CD4-positive, alpha-beta T cell treated with Interleukin-17A for 1 hour (primary cell): ENCODE measurements at places on chromosomes 11 and 22.
A peak's percentile ranks its signal among the peaks of the same experiment; 100 is the strongest.

DNA sequence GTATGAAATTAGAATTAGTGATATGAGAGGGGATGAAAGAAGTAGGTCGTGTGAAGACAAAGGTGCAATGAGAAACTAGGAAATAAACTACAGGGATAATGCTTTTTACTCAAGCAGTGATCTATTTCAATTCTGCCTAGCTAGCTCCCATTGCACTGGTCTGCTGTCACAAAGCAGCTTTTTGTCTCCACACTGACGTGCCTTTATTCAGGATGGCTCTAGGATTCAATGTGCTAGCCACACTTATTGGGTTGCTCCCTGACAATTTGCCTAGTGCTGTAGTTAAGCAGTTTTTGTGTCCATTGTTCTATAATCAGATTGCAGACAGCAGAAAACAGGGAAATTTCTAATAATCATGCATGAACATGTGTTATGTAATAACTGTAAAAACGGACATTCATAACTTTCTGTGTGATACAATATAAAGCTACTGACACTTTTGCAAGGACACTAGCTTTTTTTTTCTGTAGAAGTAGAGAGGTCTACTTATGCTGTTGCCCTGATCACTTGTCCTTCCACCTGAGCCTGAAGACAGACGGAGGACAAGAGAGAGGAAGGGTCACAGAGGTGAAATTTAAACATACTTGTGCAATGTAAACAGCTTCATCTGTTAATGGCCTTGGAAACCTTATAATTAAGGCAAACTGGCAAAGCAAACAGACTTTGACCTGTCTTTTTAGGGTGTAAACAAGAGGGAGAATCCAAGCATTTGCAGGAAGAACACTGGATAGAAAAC, 269.6 kb downstream of the LRRC4C start:
- no peak for DNase-seq

DNA sequence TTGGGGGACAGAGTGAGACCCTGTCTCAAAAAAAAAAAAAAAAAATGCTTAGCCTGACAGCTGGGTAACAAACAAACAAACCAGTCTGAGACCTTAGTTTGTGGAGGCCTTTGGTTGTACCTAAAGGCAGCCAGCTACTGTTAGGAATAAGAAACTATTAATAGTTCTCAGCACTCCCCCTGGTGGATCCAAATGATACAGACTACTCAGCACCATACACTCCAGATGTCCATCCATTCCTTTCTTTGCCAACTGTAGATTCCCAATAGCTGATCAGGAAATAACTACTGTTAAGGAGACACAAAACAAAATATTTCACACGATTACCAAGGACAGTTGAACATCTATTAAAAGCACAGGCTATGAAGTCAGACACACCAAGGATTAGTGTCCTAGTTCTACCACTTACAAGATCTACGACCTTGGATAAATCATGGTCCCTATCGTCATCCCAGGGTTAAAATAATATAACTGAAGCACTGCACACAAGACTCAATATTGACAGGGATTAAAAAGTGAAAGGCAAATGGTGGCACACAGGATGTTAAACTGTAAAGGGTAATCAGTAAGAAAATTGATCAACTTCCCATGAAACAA, 17.2 kb downstream of the CLDN25 start:
- peak; percentile 35 for DNase-seq

- no peak for DNase-seq
Observed at GRCh38 chr11:61543606-61544306, 35.2 kb downstream of the LRRC10B start.

DNA sequence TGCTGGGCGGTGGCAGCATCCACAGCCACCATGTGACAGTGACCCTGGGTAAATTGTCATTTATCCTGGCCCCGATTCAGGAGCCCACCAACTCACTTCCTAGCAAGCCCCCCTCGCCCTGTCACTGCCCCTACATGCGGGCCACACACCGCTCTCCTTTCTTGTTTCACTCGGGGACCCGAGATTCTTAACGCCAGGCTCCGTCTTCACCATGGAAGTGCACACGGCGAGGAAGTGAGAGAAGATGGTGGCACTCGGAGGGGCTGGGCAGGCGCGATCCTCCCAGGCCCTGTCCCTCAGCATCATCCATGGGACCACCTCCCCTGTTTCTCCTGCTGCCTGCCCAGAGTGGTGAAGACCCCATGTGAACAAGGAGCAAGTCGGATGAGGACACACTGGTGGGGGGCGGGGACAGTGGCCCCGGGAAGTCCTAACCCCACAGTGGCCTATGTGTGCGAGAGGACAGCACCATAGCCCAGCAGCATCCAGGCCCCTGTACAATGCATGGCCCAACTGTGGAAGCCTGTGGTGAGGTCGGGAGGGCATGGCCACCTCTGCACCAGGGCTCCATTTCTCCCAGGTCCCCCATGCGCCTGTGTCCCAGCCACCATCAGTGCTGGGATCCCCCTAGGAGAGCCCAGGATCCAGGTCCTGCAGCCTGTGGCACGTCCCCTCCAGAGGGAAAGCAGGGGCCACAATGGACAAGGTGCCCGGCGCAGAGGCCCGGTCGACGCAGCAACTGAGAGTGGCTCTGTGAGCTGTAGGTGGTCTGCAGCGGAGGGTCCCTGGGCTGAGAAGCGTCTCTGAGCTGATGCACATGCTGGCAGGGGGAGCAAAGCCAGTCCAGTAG, 262.8 kb downstream of the BRD1 start:
- no peak for DNase-seq

GRCh38 chr22:45882881-45883810, 93.8 kb downstream of the WNT7B start:
- DNase-seq, result no peak
